CD4-positive, alpha-beta memory T cell (primary cell): ENCODE measurements at places on chromosomes 5 and 9. TPM values are rescaled to one million over a fixed set of nuclear protein-coding genes. Genes with fewer than 3 reads are reported as not detected.

- no peaks in the 10 kb centered on the region for H3K27me3 ChIP-seq
- peak; percentile 86 for DNase-seq
- peaks cover 82% of the 10 kb centered on the region for H3K4me1 ChIP-seq
Observed at GRCh38 chr9:131500939-131501541, 1.7 kb upstream of the POMT1 start.

The LVRN gene
- total RNA-seq = not detected

DNA sequence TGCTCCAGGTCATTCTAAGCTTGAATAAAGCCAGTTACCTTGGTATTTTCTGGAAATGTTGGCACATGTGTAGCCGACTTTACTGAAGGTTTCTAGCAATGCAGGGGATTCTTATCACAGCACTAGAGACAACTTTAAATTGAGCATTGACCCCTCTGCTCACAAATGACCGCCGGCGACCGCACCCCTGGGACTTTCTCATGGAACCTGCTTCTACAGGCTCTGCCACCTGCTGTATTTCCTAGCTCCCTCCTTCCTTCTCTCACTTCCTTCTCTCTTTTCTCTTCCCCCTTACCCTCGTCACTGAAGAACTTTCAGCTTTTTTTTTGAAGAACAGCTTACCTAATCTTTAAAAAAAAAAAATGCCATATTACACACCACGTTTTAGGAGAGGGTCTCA lies 30.9 kb upstream of the DAB2 start:
- no peaks in the 10 kb centered on the region for H3K4me1 ChIP-seq
- H3K4me3 ChIP-seq = no peak overlapping the region
- no peaks in the 10 kb centered on the region for H3K27me3 ChIP-seq
- H3K27ac ChIP-seq = no peak overlapping the region

- no peaks in the 10 kb centered on the region for H3K36me3 ChIP-seq
- H3K4me3 ChIP-seq = no peak overlapping the region
- DNase-seq = no peak
- H3K27me3 ChIP-seq = no peaks in the 10 kb centered on the region
- no peak overlapping the region for H3K27ac ChIP-seq
- H3K4me1 ChIP-seq = no peaks in the 10 kb centered on the region
Observed at GRCh38 chr9:131809941-131810344, 70.1 kb upstream of the RAPGEF1 start.

- no peak overlapping the region for H3K27ac ChIP-seq
- no peak for DNase-seq
- H3K36me3 ChIP-seq = no peaks in the 10 kb centered on the region
Observed at GRCh38 chr5:60482301-60482700, 217.7 kb downstream of the DEPDC1B start.

The TAS2R1 gene
- not detected for total RNA-seq

The C6 gene
- total RNA-seq = not detected

- H3K36me3 ChIP-seq = no peaks in the 10 kb centered on the region
- H3K27me3 ChIP-seq = no peaks in the 10 kb centered on the region
- no peak for DNase-seq
- H3K4me3 ChIP-seq = no peak overlapping the region
- H3K27ac ChIP-seq = no peak overlapping the region
Observed at GRCh38 chr5:89324990-89325389, 442.0 kb upstream of the MEF2C start.

DNA sequence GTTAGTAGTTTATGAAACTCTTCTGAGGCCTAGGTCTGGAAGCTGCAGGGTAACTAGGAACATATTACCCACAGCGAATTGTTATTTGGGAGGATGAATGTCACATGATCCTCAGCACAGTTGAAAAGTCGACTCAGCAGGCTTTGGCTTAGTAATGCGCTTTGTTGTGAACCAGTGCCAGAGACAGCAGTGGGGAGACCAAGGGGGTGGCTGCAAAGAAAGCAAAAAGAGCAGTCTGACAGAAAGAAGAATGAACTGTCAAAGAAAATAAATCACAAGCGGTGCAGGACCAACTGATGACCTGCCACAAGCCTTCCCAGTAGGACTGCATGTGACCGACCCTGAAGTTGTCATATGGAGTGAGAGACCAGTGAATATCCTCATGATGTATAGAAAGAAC lies 170.0 kb downstream of the CCDC171 start:
- no peaks in the 10 kb centered on the region for H3K36me3 ChIP-seq
- H3K4me3 ChIP-seq = no peak overlapping the region
- no peak for DNase-seq
- no peaks in the 10 kb centered on the region for H3K4me1 ChIP-seq

- H3K4me3 ChIP-seq = no peak overlapping the region
- no peaks in the 10 kb centered on the region for H3K27me3 ChIP-seq
- no peak for DNase-seq
- H3K4me1 ChIP-seq = peaks cover 7% of the 10 kb centered on the region
Observed at GRCh38 chr9:505741-506059, 291.0 kb downstream of the DOCK8 start.

The PCDHB10 gene
- total RNA-seq = 0.15 TPM

DNA sequence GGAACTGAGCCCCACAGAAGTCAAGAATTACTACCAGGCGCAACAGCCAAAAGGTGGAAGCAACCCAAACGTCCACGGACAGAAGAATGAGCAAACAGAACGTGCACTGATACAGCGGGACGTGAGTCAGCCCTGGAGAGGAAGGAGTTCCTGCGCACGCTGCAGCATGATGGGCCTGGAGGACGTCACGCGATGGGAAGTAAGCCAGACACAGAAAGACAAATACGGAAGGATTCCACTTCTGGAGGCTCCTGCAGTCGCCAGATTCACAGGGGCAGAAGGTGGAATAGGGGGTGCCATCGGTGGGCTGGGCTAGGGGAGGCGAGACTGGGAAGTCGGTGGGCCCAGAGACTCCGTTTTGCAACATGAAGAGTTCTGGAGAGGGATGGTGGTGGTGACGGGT lies 80.3 kb upstream of the PHYKPL start:
- H3K36me3 ChIP-seq = no peaks in the 10 kb centered on the region
- no peak overlapping the region for H3K4me3 ChIP-seq
- H3K4me1 ChIP-seq = no peaks in the 10 kb centered on the region
- DNase-seq = no peak
- H3K27me3 ChIP-seq = no peaks in the 10 kb centered on the region

- no peaks in the 10 kb centered on the region for H3K27me3 ChIP-seq
- H3K4me3 ChIP-seq = no peak overlapping the region
- DNase-seq = no peak
- H3K4me1 ChIP-seq = no peaks in the 10 kb centered on the region
- H3K27ac ChIP-seq = no peak overlapping the region
Observed at GRCh38 chr9:106697750-106698502, 165.0 kb upstream of the ZNF462 start.

DNA sequence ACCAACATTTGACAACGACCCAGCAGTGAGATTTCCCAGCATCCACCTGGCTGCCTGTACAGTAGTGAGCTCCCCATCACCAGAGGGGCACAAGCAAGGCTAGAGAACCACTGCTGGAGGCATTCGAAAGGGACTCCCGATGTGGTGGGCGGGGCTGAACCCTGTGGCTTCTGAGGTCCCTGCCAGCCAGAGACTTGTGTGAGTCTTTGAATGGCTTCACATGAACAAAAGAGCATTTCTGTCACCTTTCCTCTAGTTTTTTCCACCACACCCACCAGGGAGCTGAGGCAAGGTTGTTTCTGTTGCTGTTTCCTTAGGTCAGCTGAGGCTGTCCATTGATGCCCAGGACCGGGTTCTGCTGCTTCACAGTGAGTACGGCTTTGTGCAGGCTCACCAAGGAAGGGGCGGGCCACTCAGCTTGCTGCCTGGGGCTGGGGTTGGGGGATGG lies 15.7 kb downstream of the RGS3 start:
- H3K4me3 ChIP-seq = no peak overlapping the region
- H3K4me1 ChIP-seq = peaks cover 11% of the 10 kb centered on the region
- H3K27ac ChIP-seq = no peak overlapping the region
- H3K36me3 ChIP-seq = no peaks in the 10 kb centered on the region

- H3K27ac ChIP-seq = no peak overlapping the region
- no peak overlapping the region for H3K4me3 ChIP-seq
- H3K4me1 ChIP-seq = peaks cover 57% of the 10 kb centered on the region
Observed at GRCh38 chr5:6733411-6734242, 20.4 kb downstream of the TENT4A start.

The IFNA8 gene
- total RNA-seq = not detected

GRCh38 chr9:28120184-28120583 lies 546.9 kb upstream of the C9orf72 start:
- no peaks in the 10 kb centered on the region for H3K4me1 ChIP-seq
- no peak overlapping the region for H3K27ac ChIP-seq
- no peak overlapping the region for H3K4me3 ChIP-seq
- H3K36me3 ChIP-seq = no peaks in the 10 kb centered on the region
- DNase-seq = no peak

DNA sequence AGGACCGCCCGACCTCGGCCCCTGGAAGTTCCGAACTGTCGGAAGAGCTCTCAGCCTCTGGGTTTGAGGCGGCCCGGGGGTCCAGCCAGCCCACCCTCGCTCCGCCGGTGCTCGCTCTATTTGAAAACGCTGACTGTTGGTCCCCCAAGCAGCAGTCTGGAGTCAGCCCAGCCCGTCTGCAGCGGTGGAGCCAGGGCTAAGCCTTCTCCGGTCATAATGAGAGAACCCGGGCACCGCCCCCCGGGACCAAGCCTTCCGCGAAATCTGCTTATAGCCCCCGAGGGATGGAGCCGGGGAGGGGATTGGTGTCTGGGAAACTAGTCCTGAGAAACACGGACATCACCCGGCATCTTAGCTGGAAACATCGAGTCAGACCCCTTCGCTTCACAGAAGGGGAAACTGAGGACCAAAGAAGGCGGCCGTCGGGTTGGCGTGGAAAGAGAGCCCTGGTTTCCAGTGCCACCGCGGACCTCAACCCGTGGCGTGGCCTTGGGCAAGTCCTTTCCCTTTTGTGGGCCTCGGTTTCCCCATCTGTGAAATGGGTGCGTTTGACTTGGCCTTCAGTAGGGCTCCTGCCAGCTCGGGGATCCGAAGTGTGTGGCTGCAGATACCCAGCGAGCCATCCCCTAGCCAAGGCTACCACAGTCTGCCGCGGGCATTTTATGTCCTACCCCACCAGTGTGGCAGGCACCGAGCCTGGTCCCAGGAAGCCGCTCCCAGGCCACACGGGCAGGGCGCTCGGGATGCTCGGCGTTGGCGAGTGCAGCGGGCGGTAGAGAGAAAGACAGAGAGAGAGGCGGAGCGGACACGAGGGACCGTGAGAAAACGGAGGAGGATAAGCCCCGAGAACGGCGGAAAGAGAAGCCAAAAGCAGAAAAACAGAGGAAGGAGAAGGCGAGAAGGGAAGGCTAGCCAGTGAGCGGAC lies 857 bp downstream of the ADAM19 start:
- peak overlapping the region; percentile 73 for H3K27ac ChIP-seq
- H3K4me1 ChIP-seq = peaks cover 59% of the 10 kb centered on the region
- H3K4me3 ChIP-seq = peak overlapping the region; percentile 82
- no peaks in the 10 kb centered on the region for H3K36me3 ChIP-seq
- no peaks in the 10 kb centered on the region for H3K27me3 ChIP-seq
- peak; percentile 52 for DNase-seq

GRCh38 chr9:124322618-124323432 lies 65.1 kb downstream of the NEK6 start:
- H3K4me3 ChIP-seq = no peak overlapping the region
- no peaks in the 10 kb centered on the region for H3K27me3 ChIP-seq
- peaks cover 4% of the 10 kb centered on the region for H3K36me3 ChIP-seq
- H3K27ac ChIP-seq = no peak overlapping the region
- peaks cover 6% of the 10 kb centered on the region for H3K4me1 ChIP-seq

The RNF180 gene
- total RNA-seq = not detected

The TXNDC8 gene
- total RNA-seq = not detected

DNA sequence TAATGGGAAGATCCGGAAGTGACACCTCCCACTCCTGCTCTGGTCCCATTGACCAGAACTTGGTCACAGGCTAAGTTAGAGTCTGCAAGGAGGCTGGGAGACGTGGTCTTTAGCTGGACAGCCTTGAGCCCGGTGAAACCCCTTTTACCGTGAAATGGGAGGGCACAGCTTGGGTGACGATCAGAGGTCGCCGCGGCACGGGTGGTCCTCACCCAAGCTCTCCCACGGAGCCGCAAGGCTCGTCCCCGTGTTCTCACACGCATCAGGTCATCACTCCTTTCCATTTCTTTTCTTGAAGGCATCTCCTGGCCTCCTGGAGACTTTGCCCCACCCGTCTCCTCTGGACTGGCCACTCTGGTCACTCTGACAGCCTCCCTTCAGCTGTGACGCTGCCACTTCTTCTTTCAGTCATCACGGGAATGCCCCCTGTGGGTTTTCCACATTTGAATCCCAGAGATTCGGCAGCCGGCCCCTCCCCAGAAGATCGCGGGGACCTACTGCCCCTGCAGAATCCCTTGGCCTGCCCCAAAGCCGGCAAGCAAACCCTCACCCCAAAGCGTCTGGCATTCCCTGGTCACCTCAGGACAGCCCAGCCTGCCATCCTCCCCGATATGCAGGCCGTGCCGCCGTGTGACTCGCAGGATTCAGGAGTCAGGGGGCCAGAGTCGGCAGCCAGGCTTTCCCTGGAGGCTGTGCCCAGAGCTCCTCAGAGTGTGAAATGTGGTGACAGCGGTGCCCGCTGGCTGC lies 18.9 kb upstream of the EGFL7 start:
- H3K4me3 ChIP-seq = no peak overlapping the region
- no peak overlapping the region for H3K27ac ChIP-seq
- DNase-seq = no peak
- no peaks in the 10 kb centered on the region for H3K36me3 ChIP-seq
- peaks cover 10% of the 10 kb centered on the region for H3K4me1 ChIP-seq

DNA sequence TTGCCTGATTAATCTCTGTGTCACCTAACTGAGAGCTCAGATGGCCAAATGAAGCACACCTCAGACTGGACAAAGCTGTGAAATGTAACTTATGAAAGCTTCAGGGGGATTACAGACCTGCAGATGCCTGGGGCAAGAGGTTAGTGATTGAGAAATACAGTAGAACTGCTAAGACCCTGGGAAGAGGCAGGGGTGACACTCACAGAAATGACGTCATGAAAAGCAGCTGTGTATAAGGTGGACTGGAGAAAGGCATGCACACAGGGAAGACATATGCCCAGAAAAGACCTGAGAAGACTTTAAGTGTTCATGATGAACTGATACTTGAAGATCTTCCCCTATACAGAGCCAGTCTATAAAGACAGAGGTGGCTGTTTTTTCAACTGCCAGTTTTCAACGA lies 49.3 kb upstream of the SPTLC1 start:
- H3K4me3 ChIP-seq = no peak overlapping the region
- no peaks in the 10 kb centered on the region for H3K27me3 ChIP-seq
- no peak overlapping the region for H3K27ac ChIP-seq
- H3K36me3 ChIP-seq = no peaks in the 10 kb centered on the region
- no peaks in the 10 kb centered on the region for H3K4me1 ChIP-seq
- DNase-seq = no peak

The SLC36A3 gene
- not detected for total RNA-seq
